CD4-positive, alpha-beta T cell treated with Interleukin-12 subunit alpha and Interleukin-12 subunit beta, for 1 hour (primary cell): ENCODE measurements at places on chromosomes 7 and 10.
A peak's percentile ranks its signal among the peaks of the same experiment; 100 is the strongest.

GRCh38 chr7:152085131-152085530 lies 59.7 kb downstream of the GALNT11 start:
- DNase-seq = no peak

DNA sequence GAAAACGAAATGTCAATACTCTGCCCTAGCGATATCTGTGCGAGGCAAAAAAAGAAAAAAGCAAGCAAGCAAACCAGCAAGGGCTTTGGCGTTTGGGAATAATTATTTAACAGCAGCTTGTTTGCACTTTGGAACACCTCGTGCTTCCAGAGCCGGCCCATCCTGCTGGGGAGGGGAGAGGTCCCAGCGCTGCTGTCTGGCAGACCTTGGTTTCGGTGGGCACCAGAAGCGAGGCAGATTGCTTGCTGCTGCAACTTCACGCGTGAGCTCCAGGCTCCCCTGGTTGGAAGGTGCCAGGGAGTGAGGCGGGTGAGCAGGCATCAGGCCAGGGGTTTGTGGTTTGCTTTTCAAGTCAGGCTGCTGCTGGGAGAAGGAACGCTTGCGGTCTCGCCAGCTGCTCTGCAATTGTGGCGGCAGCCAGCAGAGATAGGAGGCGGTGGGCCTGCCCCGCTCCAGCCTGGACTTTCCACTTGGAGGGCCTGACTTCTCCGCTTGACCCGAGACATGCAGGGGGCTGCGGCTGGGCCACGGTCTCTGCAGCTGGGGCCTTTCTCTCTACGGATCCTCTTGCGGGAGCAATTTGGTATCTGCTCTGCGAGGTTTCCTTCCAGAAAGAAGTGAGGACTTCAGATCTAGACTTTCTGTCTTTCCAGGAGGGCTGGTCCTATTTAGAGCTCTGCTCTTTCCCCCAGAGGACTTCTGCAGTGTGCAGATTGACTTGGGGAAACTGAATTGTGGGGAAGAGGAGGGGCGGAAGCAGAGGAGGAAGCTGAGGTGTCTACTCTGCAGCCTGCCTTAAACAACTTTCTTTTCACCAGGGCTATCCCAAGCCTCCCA lies 131.4 kb downstream of the PRPF18 start:
- DNase-seq = peak; percentile 24

GRCh38 chr10:93742633-93743349 lies 14.9 kb upstream of the LGI1 start:
- no peak for DNase-seq

DNA sequence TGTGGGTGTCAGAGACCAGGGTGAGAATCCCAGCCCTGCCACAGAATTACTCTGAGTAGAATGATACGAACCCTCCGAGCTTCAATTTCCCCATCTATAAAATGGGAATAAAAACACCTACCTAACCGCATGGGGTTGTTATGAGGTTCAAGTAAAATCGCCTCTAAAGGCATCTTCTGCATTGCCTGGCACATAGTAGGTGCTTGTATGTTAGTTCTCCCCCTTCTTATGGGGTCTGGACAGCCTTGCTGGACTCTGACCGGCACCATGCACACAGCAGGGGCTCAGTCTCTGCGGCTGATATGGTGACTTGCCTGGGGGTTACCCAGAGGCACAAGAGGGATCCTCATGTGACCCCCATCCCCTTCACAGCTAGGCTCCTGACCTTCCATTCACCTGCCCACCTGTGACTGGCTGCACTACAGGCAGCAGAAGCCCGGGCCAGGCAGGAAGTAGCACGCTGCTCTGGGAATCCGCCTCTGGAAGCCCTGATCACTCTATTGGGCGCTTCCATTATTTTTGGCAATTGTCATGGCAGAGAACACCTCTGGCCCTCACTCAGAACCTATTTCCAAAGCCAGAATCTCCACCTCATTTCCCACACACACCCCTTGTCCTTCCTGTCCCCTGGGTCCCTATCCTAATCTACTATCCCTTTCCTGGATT lies 6.0 kb downstream of the SH3PXD2A start:
- DNase-seq = no peak

- DNase-seq = no peak
Measured at GRCh38 chr10:122468926-122469781, 7.8 kb downstream of the HTRA1 start.

DNA sequence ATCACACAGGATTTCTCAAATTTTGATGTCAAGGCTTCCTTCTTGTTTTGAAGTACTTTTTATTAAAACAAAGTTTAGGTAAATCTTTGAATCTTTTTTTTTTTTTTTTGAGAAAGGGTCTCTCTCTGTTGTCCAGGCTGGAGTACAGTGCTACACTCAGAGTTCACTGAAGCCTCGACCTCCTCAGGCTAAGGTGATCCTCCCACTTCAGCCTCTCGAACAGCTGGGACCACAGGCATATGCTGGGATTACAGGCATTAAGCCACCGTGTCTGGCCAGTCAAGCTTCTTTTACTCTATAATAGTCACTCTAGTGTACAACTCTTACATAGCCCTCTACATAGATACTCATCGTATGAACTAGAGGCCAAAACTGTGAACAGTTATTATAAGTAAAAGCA lies 3.4 kb downstream of the RUFY2 start:
- no peak for DNase-seq

- no peak for DNase-seq
Measured at GRCh38 chr10:114576716-114577115, 81.4 kb downstream of the ABLIM1 start.

DNA sequence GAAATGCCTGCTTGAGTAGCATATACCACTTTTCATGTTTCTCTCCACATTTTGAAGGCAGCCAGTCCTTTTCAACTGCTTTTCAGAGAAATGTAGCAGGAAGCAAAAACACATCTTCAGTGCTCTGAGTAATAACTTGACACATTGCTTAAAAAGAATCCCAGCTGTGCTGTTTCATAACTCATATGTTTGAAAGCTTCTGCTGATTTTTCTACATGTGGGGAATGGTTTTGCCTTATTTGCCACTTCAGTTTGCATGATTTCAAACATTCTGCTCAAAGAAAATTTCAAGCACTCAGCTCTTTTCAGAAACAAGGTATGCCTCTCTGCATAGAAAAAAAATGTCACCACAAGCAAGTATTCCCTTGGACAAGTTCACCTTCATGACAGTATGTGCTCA lies 732.8 kb downstream of the POM121L12 start:
- no peak for DNase-seq

- peak; percentile 11 for DNase-seq
Measured at GRCh38 chr10:62805231-62806099, 945 bp downstream of the ADO start.
